ENCODE measurements at places on chromosomes 6 and 20.

- DNase-seq = peak; percentile 33
Observed at GRCh38 chr20:45993197-45993951, 15.3 kb upstream of the MMP9 start.

GRCh38 chr6:34909320-34909883, 20.3 kb downstream of the ANKS1A start:
- no peak for DNase-seq

DNA sequence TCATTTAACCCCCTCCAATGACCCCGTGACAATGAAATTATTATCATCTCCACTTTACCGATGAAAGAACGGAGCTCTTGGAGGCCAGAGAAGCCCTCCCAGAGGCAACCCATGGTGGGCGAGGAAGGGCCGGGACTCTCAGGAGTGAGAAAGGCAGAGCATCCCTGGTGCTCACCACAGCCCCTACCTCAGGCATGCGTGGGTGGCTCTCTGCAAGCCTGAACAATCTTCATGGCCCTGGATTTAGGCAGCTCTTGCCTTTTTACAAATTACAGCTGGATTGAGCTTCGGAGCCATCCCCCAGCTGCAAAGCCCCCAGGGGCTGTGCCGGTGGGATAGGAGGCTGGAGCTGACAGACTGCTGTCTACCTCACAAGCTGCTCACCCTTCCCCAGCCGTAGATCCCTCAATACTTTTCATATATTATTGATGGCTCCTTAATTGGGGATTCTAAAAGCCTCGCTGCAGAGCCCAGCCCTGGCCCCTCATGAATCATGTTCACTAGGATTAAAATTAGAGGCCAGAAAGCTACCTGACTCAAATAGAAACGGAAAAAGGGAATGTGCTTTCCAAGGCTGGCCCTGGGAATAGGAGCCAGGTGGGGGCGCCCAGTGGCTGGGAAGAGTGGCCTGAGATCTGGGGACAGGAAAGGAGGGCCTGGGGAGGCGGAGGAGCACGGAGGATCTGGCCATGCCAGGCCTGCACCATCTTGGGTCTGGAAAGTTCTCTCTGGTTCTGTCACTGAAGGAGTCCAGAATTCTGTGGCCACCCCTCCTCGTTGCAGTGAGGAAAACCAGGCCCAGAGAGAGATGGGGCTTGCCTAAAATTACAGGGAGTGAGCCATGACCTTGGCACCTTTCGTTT, 29.1 kb downstream of the CPNE5 start:
- no peak for DNase-seq

DNA sequence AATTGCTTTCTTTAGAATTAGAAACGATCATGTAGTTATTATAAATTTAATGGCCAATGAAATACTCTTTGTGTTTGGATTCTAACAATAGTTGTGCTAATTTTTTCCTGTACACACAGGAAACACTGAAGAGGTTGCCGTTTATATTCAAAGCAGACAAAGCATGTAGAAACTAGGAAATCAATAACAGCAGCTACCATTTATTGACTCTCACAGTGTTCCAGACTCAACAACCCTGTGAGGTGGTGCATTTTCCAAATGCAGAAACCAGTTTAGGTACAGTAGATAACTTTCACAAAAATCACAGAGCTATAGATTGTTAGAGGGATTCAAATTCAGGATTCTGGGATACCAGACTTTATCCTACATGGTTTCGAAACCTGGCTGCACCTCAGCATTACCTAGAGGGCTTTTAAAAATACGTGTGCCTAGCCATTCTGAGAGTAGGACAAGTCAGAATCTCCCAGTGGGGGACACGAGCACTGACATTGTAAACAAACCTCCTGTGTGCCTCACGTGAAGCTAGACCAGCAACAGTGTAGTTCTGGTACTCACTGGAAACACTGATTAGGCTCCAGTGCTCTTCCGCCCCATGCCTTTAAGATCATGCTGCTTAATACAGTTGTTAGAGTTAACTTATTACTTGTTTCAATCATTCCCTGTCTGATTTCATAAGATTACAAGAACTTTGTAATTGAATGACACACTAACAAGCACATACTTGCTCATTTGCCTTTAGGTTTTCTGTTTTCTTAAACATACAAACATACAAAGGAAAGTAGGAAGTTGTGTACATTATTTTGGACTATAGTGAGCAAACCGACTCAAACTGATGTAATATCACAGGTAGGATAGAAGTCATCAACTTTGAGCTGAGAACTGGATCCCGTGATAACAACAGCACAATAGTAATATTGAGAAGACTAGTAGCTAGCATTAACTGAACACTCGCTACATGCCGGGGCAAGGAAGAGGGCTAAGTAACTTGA, 65.8 kb downstream of the MAP3K4 start:
- no peak for DNase-seq

- no peak for DNase-seq
Observed at GRCh38 chr6:22294301-22294700, 2.5 kb downstream of the PRL start.

GRCh38 chr6:168343239-168344150, 23.9 kb upstream of the DACT2 start:
- no peak for DNase-seq

DNA sequence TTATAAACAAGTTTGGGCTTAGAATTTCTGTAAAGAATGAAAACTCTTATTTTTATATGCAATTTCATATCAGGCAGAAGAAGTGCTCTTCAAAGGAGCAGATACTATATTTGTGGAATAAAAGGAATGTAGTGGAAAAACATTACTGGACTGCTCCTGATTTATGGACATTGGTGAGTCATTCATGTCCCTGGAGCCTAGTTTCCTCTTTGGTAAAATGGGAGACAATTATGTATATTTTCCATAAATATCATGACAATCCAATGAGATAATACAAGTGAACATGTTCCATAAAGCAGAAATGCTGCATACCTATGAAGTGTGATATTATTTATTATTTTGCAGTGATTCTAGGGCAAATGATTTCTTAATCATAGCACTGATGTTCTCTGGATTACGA, 445.8 kb upstream of the CITED2 start:
- DNase-seq = peak; percentile 81

DNA sequence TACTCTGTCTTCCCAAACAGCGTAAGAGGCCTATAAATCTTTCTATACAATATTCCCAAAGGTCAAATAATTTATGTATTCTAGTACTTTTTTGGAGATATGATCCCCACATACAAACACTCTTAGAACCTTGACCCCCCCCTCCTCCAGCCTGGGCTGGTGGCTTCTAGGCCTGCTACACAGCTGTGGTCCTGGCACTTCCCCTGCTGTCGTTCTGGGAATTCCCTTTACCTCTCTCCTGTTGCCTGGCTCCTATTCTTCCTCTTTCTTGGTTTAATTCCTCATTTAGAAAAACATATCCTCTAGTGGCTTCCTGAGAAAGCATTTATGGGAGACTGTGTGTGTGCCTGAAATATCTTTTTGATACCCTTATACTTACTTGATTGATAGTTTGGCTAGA, 4.1 kb upstream of the TXLNB start:
- no peak for DNase-seq
